Activated CD4-positive, CD25-positive, alpha-beta regulatory T cell treated with anti-CD3 and anti-CD28 coated beads, Interleukin-2, amount 50 U/mL, for 72 hours (primary cell): ENCODE measurements at places on chromosomes 3 and 15.

DNA sequence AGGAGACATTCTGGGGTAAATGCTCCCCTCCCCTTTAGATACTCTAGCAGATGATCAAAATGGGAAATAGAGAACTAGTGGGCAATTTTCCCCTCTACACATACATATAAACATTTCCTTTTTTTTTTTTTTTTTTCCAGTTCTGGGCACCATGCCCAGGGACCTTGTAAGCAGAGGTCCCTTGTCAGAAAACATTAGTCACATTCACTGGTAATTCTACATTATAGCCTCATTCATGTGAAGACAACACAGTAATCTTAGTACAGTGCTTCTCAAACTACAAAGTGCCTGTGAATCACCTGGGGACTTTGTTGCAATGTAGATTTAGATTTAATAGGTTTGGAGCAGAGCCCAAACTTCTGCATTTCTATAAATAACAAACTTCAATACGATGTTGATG is 60.1 kb upstream of the ACTC1 start:
- DNase-seq: no peak

DNA sequence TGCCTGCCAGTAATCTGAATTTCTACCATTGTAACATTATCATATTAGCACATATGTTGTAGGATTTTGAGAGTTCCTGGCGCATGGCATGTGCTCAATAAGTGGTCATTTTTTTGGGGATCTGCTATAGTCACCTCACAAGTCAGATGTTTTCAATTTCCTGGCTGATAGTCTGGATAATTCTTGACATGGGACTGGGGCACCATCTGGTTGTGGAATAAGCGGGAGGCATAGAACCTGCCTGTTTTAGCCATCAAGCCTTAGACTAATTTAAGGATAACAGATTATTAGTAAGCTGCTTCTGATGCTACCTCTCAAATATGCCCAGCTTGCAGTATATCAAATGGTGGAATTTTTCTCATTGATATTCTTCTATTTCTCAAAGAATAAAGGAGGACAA is 39.1 kb downstream of the GASK1A start:
- DNase-seq: no peak

- DNase-seq: no peak
Observed at GRCh38 chr3:24174614-24175013, 229.5 kb downstream of the NR1D2 start.

DNA sequence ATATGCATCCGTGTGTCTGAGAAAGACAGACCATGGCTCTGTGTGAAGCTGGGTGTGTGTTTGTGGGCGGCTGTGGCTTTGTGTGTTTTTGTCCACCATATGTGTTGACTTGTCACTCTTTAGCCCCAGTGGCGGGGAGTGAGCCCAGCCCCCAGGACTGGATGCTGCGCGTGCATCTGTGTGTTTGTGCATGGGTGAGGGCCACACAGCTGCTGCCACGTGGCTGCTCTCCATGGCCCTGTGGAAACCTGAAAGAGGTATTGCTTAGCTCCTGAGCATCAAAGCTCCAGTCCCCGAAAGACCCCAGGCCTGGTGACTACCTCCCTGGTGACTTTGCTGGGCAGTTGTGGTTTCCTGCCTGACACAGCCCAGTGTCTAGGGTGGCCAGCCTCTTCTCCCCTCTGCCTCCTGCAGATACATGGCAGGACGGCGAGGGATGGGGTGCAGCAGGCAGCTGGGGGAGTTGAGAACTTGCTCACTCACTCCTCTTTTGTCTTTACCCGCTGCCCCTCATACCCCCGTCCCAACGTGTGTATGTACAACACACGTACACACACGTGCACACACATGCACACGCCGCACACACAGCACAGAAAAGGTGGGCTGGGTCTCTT is 6.5 kb downstream of the EPHB3 start:
- DNase-seq: no peak
